ENCODE measurements at places on chromosomes 7 and 10. TPM values are rescaled to one million over a fixed set of nuclear protein-coding genes. Genes with fewer than 3 reads are reported as not detected.

GRCh38 chr7:78760620-78761355 is 692.7 kb downstream of the MAGI2 start:
- no peak for DNase-seq

- DNase-seq, result no peak
Observed at GRCh38 chr7:50207251-50207564, 97.3 kb upstream of the IKZF1 start.

DNA sequence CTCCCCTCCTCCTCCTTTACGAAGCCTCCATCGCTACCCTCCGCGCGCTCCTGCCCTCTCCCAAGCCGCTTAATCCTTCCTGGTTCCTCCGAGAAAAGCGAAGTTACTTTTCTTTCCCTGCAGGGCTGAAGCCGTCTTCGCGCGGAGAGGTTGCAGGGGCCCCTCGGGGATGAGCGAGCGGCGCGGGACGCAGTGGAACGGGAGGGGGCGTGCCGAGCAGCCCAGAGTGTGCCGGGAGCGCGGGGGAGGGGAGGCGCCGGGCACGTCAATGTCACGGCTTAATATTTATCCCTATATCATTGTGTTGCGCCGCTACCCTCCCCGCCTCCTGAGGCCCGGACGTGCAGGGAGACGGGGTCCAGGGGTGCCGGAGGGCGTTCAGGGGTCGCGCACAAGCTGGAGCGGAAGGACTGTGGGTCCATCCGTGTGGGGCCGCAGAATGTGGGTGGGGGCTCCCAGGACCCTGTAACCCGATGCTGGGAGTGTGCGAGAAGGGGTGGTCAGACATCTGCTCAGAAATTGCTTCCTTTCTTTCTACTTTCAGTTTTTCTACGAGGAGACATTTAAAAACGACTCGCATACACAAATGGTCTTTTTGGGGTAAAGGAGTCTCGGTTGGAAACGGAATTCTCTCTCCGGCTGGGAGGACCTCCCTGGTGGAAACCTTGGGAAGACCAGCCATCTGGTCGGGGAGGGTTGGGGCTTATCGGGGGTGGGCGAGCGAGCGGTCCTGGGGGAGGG is 2.4 kb downstream of the CDK6 start:
- peak; percentile 80 for DNase-seq

Gene SMO
- 5.9 TPM for total RNA-seq

- DNase-seq, result no peak
Observed at GRCh38 chr10:7458556-7458955, 47.7 kb upstream of the SFMBT2 start.

GRCh38 chr10:74981831-74982633 is 129.4 kb upstream of the SAMD8 start:
- no peak for DNase-seq

DNA sequence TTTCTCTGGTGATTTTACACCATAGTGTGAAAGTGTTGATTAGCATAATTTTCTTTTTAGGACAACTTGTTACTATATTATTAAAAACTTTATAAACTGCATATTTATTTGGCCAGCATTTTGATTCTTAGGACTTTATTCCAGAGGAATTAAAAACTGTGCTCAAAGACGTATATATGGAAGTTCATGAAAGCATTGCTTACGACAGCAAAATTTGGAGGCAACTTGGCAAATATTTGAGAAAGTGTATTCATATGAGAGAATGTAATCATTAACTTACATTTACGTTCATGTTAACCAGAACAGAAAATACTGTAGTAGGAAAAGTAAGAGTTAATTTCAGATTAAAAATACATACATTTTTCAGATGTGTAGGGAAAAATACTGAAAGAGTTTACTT is 203.1 kb downstream of the JCAD start:
- no peak for DNase-seq

DNA sequence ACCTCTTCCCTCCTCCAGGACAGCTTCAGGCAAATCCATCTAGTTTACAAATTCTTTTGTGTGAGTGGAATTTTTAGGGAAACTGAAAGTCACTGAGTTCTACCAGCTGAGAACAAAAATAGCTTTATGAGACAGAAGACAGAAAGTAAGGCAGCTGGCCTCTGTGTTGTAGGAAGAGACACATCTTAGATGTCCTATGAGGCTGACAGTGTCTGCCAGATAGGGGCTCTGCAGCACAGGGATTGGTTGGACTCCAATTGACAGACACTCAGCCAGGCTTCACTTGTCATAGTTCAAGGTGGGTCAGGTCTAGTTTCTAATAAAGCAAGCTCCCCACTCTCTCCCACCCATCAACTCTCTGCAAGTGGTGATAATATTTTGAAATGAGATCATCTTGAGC is 574.9 kb downstream of the CCSER2 start:
- no peak for DNase-seq

Gene MBLAC1
- 3.3 TPM for total RNA-seq

DNA sequence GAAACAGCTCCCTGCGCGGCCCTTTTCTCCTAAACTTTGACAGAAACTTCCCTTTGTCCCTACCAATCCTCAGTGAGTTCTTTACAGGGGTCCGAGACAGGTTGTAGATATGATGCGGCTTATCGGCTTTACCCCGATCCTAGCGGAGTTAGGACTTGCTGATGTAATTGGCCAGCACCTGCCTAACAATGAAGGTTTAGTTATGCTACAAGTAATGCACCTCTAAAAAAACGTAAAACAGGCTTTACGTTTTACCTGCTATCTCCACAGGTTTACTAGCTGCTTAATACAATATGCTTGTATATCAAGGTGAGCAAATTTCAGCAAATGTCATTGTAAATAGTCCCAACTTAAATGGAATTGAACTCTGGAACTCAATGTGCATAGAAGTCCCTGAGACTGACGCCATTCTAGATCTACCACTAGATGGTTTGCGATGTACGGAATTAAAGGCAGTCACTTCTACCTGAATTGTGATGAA is 697 bp upstream of the SNX13 start:
- no peak for DNase-seq

- DNase-seq, result no peak
Observed at GRCh38 chr7:152859781-152860191, 100.2 kb downstream of the ACTR3B start.

Data from glutamatergic neuron (in vitro differentiated cells).